ENCODE measurements at places on chromosomes 4 and X. TPM values are rescaled to one million over a fixed set of nuclear protein-coding genes. Genes with fewer than 3 reads are reported as not detected.

The USP17L26 gene
- not detected for total RNA-seq

The MAGEA12 gene
- total RNA-seq = 4.3 TPM

DNA sequence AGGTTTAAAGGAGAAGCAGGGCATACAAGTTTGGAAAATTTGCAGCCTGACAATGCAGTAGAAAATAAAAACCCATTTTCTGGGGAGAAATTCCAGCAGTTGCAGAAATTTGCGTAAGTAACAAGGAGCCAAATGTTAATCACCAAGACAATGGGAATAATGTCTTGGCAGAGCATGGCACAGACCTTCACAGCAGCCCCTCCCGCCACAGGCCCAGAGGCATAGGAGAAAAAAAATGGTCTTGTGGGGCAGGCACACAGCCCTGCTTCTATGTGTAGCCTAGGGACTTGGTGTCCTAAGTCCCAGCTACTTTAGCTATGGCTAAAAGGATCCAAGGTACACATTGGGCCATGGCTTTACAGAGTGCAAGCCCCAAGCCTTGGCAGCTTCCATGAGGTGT lies 65.7 kb downstream of the SPOCK3 start:
- DNase-seq = no peak

GRCh38 chr4:121370729-121371325 lies 10.0 kb downstream of the QRFPR start:
- peak; percentile 48 for DNase-seq

GRCh38 chr4:182141061-182141460 lies 102.1 kb upstream of the TENM3 start:
- no peak for DNase-seq

The DOCK11 gene
- total RNA-seq = 10.9 TPM

DNA sequence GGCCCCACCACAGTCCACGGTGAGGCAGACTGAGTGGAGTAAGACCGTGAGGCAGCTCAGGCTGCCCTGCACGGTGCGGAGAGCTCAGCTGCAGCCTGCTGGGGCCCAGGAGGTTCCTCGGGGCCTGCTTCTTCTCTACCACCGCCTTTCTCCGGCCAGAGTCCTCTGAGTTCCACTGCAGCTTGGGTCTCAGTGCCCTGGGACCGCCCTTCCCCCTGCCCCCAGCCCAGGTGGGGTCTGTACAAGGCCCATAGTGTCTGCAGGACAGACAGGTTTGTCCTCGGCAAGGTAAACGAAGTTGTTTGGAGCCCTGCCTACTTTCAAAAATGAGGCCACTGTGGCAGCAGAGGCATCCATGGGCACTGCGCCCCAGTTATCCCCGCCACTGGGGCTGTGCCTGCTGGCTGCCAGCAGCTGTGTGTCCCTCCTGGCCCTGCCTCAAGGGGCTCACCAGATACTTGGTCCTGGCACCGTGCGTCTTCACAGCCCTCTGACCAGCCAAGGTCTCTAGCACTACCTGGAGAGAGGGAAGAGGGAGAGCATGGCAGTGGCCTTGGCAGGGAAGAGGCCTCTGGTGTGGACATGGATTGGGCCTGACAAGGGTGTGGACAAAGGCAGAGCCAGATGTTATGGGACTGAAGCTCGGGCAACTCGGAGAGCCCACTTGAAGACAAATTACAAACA lies 4.0 kb downstream of the IRAK1 start:
- DNase-seq = no peak

- no peak for DNase-seq
Observed at GRCh38 chr4:53614591-53614990, 23.3 kb upstream of the LNX1 start.

DNA sequence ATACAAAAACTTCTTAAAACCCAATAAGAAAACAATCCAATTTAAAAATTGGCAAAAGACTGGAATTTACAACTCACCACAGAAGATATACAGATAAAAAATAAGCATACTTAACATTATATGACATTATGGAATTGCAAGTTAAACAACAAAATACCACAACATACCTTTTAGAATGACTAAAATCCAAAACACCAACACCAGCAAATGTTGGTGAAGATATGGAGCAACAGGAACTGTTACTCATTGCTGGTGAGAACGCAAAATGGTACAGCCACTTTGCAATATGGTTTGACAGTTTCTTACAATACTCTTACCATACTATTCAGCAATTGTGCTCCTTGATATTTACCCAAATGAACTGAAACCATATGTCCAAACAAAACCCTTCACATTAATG lies 112.4 kb downstream of the ADGRL3 start:
- DNase-seq = no peak

The RBPJ gene
- 47.9 TPM for total RNA-seq

The MEPE gene
- total RNA-seq = not detected

The CXXC4 gene
- 1.6 TPM for total RNA-seq

The SPANXD gene
- total RNA-seq = not detected

The CCSER1 gene
- total RNA-seq = 3.0 TPM

DNA sequence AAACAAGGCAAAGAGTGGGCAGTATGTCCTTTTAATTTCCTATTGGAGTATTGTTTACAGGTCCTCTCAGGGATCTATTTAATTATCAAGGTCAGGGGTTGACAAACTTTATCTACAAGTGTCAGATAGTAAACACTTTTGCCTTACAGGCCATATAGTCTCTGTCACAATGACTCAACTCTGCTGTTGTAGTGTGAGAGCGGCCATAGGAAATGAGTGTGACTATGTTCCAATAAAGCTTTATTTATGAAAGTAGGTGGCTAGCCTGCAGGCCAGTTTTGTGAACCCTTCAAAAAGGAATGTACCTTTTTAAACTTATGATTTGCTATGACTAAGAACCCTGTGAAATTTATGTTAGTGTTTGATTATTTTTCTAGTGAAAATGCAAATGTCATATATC lies 156.1 kb downstream of the GPAT3 start:
- no peak for DNase-seq

The XK gene
- 0.31 TPM for total RNA-seq

The FDCSP gene
- total RNA-seq = not detected

DNA sequence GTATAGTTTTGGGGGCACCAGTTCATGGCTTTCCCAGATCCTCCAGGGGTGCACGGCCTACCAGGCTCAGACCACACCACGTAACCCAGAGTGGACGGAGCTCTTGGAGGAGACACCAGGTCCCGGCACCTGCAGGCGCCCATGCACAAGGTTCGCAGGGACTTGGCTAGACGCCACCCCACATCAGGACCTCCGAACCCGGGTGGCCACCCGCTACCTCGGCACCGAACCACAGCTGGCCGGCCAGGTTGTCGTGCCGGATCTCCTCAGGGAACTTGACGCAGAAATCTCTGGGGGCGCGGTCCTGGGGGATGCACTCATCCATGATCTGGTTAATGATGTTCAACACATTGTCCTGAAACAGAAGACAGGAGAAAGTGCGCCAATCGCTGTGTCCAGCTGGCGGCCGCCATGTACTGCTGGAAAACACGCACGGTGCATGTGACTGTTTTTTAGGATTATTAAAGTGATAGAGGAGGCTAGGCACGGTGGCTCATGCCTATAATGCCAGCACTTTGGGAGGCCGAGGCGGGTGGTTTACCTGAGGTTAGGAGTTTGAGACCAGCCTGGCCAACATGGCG lies 77.1 kb downstream of the ZFYVE28 start:
- peak; percentile 2 for DNase-seq

- DNase-seq = no peak
Observed at GRCh38 chr4:87185146-87185870, 35.1 kb downstream of the KLHL8 start.

The NR0B1 gene
- not detected for total RNA-seq

DNA sequence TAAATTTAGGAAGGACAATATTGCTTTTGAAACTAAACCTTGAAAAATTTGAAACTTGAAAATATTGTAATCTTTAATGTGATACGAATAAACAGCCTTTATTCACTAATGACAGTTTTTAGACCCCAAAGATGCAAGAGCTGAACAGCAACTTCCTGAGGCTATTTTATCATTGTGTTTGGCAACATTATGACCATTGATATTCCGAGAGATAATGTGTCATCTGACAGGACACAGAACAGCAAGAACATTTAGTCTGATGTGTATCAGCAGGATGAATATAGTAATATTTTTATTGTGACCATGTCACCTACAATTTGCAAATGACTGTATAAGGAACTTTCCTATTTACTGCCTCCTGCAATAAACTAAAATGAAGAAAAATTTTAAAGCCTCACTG lies 316.0 kb downstream of the ADAM29 start:
- no peak for DNase-seq

The TXK gene
- total RNA-seq = 0.36 TPM

The SLITRK2 gene
- total RNA-seq = 0.10 TPM

- no peak for DNase-seq
Observed at GRCh38 chrX:55709735-55710134, 7.8 kb upstream of the RRAGB start.

DNA sequence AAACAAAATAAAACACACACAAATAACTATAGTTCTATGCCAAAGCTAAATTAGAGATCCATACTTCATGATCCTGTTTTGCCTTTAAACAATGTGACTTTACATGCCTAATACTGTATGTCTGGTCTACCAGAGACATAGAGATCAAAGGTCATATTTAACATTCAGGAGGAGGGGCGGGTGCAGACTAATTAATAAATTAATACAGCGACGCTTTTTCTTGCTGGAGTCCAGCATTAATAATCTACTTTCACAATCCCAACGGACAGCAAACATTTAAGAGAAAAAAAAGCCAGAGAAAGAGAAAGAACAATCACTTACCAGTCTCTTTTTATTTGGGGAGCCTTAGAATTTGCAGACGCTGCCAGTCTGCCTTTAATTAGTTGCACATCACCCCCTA lies 509 bp downstream of the CXXC4 start:
- no peak for DNase-seq

DNA sequence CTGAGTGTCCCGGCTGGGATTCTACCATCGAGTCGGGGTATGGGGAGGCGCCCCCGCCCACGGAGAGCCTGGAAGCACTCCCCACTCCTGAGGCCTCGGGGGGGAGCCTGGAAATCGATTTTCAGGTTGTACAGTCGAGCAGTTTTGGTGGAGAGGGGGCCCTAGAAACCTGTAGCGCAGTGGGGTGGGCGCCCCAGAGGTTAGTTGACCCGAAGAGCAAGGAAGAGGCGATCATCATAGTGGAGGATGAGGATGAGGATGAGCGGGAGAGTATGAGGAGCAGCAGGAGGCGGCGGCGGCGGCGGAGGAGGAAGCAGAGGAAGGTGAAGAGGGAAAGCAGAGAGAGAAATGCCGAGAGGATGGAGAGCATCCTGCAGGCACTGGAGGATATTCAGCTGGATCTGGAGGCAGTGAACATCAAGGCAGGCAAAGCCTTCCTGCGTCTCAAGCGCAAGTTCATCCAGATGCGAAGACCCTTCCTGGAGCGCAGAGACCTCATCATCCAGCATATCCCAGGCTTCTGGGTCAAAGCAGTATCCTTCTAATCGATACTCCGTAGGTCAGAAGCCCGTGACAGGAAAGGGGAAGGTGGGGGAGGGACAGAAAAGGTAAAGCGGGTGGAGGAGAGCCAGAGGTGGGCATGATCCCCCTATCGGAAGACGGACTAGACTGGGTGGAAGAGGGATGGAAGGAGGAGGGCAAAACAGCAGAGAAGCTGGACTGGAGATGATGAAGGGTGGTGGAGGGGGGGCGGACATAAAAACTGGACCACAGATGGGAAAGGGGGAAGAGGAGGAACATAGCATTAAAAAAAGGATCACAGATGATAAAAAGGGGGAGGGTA lies 828 bp downstream of the TSPYL2 start:
- no peak for DNase-seq

DNA sequence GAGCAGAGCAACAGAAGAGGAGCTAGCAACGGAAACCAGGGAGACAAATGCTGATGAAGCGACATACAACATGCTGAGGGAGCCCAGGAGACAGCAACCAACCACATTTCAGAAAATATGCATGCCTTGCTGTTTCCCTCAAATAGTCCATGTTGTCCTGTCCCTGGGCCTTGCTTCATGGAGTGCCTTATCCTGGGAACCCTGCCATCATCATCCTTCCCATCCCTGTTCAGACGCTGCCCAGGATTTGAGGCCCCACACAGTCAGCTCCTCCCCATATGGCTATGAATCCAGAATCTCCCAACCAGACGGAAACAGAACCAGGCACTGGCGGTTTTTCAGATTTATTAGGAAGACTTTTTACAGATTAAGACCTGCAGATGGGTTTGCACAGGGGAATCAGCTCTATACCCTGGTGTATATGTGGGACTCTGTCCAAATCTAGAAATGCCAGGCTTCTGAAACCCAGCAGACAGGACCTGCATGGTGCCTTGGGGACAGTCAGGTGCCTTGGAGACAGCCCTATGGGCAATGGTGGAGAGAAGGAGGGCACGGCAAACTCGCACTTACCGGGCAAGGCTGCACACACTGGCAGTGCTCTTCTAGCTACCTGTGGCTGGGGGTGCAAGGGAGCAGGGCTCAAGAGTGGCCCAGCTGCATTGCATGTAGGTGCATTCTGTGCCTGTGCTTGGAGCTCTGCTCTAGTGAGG lies 199.7 kb upstream of the MAMLD1 start:
- no peak for DNase-seq

DNA sequence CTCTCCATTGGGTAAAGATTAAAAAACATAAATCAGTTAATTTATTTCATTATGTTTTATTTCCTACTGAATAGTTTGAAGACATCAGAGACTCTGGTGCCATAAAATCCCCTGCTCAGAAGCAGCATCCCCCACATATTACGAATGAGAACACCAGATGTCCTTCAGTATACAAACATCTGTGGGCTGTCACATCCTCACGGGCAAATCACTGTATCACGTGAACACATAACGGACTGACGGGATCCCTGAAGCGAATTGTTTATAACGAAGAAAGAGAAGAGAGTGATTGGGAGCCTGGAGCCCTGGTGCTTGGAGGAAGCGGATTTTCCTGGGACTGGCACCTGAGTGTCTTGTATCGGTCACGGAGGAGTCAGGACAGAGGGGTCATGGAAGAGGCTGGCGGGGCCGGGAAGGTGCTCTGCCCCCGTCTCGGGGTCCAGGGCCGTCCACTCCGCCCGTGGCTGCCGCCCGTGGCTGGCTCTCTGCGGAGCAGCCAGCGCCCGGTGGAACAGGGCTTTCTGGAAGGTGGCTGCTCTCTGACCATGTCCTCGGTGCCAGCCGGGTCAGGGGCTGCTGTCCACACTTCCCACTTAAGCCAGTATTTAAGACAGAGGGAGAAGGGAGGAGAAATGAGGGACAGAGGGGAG lies 452.7 kb upstream of the FAT1 start:
- no peak for DNase-seq

- DNase-seq = no peak
Observed at GRCh38 chr4:173449380-173449717, 50.4 kb upstream of the SCRG1 start.

GRCh38 chr4:181507938-181508337 lies 735.3 kb upstream of the TENM3 start:
- no peak for DNase-seq
